ENCODE measurements at places on chromosomes 7 and 10.

DNA sequence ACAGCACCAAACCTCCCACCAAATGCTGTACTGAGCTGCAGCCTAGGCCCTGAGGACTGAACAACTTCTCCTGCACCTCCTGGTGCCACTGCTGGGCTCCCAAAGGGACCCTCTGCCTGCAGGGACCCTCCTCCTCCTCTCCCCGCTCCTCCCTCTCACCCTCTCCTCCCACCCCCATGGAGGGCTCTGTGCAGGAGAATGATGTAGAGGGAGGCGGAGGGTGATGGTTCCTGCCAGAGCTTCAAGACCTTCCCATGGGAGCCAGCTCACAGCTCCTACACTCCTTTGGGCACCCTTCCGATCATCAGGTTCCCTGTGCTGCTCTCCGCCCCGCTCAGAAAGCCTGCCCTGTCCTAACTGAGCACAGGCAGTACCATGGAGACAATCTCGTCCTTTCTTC lies 97.7 kb downstream of the PRKAG2 start:
- DNase-seq = no peak

GRCh38 chr7:157693521-157694375 lies 356.9 kb downstream of the DNAJB6 start:
- no peak for DNase-seq

GRCh38 chr7:3094701-3095445 lies 51.2 kb upstream of the CARD11 start:
- DNase-seq = no peak

GRCh38 chr10:9762966-9763656 lies 1254.6 kb upstream of the CELF2 start:
- DNase-seq = no peak

GRCh38 chr7:23315366-23315765 lies 16.2 kb downstream of the MALSU1 start:
- no peak for DNase-seq

DNA sequence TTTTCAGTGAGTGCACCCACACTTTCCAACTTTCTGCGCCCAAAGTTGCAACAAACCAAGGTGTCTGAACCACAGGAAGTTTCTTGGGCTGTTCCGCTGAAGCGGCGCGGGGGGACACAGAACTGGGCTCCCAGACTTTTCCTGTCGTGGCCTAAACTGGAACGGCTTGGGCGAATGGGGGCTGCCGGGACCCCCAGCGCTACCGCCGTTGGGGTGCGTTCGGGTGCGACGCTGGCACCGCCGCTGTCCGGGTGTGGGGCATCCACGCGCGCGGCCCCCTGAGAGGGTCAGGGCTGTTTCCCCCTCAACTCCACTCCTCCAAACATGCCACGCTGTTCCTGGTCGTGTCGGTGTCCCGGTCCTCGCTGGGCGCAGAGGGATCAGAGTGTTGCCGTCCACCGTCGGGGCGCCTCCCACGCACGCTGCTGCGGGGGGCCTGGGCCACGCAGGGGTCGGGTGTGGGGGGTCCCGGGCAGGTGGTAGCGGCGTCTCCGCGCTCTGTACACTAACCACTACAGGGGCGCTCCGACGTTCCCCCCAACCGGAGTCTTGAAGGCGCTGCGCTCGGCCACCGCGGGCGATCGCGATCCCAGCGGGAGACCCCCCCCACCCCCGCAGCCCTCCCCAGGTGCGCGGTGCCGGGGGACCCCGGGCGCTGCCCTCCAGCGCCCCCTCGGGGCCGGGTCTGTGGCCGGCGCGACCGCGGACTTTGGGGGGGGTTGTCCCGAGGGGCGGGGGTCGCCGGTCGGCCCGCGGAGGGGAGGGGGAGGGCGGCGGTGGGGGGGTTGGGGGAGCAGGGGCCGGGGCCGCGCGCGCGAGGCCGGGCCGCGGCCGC lies 2.2 kb upstream of the CUX1 start:
- peak; percentile 76 for DNase-seq

- DNase-seq = no peak
Observed at GRCh38 chr10:86684331-86685097, 16.2 kb downstream of the LDB3 start.

- no peak for DNase-seq
Observed at GRCh38 chr7:4816419-4817080, 41.1 kb downstream of the AP5Z1 start.

DNA sequence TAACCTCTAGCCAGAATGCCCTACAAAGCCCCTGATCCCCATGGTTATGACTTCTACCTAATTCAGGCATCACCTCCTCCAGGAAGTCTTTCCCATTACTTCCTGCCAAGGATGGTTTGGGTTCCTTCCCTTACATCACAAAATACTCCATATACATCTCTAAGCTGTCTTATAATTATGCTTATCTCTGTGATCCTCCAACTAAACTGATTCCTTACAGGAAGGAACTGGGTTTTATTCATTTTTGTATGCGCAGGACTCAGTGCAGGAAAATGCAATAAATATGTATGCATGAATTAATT lies 41.3 kb downstream of the PIP4K2A start:
- no peak for DNase-seq

- DNase-seq = no peak
Observed at GRCh38 chr7:29063872-29064271, 82.5 kb downstream of the CPVL start.

DNA sequence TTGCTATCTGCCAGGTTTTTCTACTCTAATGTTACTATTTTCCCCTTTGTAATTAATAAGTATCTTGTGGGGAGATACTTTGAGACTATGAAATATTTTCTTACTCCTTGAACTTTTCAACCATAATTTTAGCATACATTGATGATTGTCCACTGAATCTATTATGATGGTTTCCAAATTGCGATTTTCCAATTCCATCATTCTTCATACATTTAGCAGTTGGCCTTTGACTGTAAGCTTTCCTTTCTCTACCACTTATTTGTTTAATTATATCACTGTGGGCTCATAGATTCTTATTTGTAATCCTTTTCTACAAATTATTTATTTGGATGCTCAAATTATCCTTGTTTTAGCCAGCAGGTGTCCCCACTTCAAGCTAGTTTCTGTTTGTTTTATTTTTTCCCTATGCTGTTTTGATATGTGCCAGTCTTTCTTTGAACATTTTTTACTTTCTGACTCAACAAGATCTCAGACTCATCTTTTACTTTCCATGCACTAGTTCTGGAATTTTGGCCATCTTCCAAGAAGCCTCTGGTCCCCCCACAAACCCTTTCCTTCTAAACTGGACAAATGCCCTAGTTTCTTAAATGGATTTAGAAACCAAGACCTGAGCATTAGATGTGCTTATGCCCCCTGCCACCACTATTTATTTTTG lies 11.4 kb upstream of the MRPS16 start:
- DNase-seq = peak; percentile 40

GRCh38 chr7:102934239-102934638 lies 21.4 kb downstream of the LRRC17 start:
- DNase-seq = no peak

DNA sequence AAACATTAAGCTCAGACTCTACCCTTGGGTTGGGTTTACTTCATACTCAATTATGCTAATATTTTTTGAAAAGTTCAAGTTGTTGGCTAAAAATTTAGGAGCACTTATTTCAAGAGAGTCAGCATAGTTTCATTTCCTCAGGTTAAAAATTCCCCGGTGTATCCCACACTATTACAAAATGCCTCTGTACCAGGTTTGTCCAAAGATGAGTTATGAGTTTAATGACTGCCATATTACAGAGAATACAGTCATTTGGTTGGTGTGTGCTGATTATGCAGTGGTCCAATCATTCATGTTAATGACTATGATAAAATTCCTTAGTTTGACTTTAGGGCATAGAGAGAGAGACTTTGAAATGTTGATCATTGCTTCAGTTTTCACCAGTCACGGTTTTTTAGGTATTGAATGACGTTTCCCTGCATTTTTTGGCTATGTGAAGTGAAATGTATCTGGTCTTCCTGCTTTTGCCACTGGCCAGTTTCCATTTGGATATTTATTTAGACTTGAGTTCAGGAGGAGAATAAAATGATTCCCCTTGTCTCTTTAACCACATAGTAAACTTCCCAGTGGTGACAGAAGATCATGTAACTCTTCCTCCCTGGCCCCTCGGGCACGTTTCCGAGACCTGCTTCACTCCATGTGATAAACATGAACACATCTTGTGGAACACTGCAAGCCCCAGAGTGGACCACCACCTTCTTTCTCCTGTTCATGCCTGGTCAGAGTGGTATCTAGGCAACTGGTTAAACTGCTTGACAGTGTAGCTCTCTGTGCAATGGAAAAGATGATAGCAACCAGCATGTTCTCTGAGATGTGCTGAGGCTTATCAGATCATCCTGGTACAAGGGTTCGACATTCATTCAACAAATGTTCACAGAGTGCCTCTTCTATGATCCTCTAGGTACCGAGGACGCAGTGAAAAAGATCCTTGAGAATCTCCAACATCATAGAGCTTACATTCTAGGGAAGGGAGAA lies 153.6 kb downstream of the CACNB2 start:
- no peak for DNase-seq

GRCh38 chr7:82323806-82324205 lies 119.8 kb downstream of the CACNA2D1 start:
- no peak for DNase-seq

DNA sequence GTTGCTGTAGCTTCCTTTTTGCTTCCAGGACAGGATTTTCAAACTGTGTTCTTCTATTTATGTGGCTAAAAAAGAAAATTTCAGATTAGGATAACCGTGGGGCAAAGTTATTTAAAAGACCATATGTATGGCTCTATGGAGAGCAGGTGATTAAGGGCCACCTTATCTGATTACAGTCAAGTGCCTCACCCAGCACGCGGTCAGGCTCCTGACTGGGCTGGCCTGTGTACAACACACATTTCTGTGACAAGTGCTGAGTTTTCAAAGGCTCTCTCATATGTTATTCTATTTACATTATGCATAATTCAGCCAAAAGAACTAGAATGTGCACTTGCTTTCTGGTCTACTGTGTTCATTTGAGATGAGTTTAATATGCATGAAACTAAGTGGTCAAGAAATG lies 547.4 kb downstream of the PHTF2 start:
- no peak for DNase-seq

- DNase-seq = peak; percentile 69
Observed at GRCh38 chr7:100563809-100564400, 9.8 kb downstream of the SAP25 start.

DNA sequence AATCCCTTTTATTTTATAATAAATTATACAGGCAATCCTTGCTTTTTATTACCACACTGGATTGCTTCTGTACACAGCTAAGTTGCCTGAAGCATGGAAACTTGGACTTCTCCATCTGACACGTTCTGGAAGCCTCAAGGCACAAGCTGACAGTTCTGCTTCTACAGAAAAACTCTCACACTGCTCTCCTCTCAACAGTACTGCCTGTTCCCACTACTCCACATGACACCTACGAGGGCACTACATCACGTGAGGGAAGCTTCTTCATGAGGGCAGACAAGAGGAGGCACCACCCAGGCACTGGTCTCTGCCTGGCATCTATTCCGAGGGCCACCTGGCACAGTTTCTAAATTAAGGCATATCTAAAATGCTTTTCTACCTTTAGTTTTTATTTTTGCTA lies 16.8 kb upstream of the FAM133B start:
- DNase-seq = no peak

- peak; percentile 54 for DNase-seq
Observed at GRCh38 chr7:6489612-6490011, 41.9 kb upstream of the DAGLB start.

- no peak for DNase-seq
Observed at GRCh38 chr10:59435707-59436106, 73.4 kb upstream of the FAM13C start.

Data from LoVo (cell line).